ENCODE measurements at places on chromosomes 11 and 22.

- DNase-seq, result peak; percentile 62
Measured at GRCh38 chr11:106276859-106277436, 199.5 kb downstream of the AASDHPPT start.

- DNase-seq, result peak; percentile 52
Measured at GRCh38 chr11:68798221-68798813, 43.4 kb downstream of the CPT1A start.

GRCh38 chr11:110184456-110184855, 91.3 kb downstream of the ZC3H12C start:
- DNase-seq, result no peak

GRCh38 chr11:44849424-44849823, 101.3 kb downstream of the TP53I11 start:
- no peak for DNase-seq

GRCh38 chr22:30371981-30372380, 15.2 kb downstream of the CCDC157 start:
- no peak for DNase-seq

GRCh38 chr11:63673579-63673978, 2.4 kb upstream of the ATL3 start:
- DNase-seq, result peak; percentile 47

DNA sequence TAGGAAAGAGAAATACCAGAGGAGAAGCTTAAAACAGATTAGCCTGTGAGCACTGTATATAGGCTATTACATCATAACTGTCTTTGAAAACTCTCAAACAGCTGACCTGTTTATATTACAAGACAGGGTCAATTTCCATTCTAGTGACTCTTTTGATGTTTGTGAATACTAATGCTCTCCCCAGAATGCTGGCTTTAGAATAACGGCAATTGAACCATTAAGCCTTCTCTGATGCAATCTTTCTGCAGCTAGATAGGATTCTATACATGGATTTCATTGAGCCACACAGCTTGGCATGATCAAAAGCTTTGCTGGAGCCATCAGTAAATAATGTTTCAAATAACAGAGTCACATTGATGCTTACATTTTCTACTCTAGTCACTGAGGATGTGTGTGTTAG, 122.7 kb upstream of the FAT3 start:
- no peak for DNase-seq

DNA sequence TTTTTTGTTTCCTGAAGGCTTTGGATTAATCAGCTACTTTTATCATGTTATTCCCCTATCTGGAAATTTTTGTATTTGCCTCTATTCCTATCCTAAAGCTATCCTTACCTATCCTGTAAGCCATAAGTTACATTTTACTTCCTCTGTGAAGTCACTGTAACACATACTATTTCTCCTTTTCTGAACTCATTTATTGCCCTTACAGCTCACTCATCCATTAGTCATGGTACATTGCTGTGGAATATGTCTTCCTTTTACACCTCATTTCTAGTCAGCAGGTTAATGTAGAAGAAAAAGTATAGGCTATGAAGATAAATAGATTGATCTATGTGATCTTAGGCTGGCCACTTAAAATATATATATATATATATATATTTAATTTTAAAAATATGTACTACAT, 28.0 kb downstream of the SWAP70 start:
- peak; percentile 68 for DNase-seq

GRCh38 chr11:81897639-81898038, 836.0 kb downstream of the FAM181B start:
- DNase-seq, result no peak

- DNase-seq, result no peak
Measured at GRCh38 chr11:108154591-108154990, 33.2 kb downstream of the ACAT1 start.

GRCh38 chr22:47195484-47196165, 433.2 kb downstream of the TBC1D22A start:
- DNase-seq, result peak; percentile 26

DNA sequence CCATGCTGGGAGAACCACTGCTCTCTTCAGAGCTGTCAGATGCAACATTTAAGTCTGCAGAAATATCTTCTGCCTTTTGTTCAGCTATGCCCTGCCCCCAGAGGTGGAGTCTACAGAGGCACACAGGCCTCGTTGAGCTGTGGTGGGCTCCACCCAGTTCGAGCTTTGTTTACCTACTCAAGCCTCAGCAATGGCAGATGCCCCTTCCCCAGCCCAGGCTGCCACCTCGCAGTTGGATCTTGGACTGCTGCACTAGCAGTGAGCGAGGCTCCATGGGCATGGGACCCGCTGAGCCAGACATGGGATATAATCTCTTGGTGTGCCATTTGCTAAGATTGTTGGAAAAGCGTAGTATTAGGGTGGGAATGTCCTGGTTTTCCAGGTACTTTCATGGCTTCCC, 229.1 kb upstream of the C11orf87 start:
- no peak for DNase-seq

GRCh38 chr22:36469094-36469710, 12.2 kb downstream of the TXN2 start:
- no peak for DNase-seq

- peak; percentile 13 for DNase-seq
Measured at GRCh38 chr11:11979488-11980117, 28.8 kb downstream of the DKK3 start.

DNA sequence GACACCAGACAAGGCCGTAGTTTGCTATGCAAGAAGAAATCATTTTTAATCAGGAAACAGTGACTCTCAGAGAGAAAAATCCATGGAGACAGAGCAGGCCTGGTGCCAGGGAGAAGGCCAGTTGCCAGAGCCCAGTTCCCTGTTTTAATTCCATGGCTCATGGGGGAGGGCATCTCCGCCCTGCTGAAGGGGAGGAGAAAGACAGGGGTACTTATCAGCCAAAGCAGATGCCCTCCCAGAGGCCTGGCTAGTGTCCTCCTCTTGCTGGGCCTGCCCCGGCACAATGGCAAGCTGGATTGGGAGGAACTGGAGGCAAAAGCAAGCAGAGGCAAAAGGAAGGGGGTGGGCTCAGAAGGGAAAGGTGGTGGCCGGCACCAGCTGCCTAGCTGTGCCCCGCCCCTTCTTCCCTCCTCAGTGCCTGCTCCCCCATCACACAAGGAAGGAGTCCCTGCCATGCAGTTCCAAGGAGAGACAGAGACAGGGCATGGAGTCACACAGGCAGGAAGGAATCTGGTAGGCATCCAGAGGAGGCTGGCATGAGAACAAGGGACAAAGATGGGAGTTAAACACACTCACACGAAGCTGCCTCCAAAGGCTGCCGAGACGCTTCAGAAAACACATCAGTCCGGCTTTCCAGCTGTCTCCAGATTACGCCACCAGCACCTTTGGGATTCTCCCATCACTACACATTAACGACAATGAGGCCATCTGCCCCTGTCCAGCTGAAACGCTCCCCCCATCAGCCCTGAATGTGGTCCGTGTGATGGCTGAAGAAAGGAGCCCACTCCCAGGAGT, 591.8 kb downstream of the BUD13 start:
- DNase-seq, result no peak

- no peak for DNase-seq
Measured at GRCh38 chr11:97754976-97755375, 1265.8 kb upstream of the CNTN5 start.

- no peak for DNase-seq
Measured at GRCh38 chr11:128819198-128819597, 47.9 kb downstream of the KCNJ1 start.

DNA sequence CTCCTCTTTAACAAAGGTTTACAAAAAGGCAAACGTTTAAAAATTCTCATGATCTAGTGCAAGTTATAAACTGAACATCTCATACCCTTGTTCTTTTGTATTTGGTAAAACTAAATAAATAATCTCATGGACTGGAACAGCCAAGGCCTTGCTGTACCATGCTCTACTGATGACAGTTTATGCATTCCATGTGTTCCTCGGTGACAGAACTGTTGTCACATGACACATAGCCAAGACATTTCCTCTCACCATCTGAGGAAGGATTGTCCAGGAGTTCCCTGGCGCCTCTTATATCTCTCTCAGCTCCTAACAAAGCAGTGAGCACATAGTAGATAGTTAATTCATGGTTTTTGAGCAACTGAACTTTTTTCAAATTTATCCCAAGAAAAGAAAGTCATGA, 12.6 kb downstream of the CCDC83 start:
- no peak for DNase-seq

DNA sequence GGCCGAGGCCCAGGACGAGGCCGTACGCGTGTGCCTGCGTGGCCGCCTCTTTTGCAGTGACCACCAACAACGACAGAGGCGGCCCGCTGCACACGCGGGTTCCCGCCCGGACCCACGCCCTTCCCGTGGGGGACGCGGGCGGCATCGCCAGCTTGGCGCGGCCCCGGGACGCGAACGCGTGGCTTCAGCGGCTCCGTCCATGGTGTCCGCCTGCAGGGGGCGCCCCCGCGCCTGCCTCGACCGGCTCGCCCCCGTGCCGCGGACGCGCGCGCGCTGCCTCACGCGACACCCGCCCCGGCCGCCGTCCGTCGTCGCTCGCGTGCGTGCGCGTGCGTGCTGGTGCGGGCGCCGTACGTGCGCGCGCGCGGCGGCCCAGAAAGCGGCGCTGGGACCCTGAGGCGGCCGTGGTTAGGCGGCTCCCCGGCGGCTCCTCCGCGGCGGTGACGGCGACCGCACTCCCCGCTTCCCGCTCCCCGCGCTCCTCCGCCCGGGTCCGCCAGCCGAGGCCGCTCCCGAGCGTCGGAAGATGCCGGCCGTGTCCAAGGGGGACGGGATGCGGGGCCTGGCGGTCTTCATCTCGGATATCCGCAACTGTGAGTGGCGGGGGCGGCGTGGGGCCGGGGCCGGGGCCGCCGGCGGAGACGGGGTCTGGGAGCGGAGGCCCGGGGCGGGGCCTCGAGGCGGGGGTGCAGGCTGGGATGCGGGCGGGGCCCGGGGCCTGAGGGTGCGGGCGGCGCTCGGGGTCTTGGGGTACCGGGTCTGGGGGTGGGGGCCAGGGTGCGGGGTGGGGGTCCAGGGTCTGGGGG, at the start of gene AP2A2:
TSS of gene AP2A2 (plus strand) at position 375 of the 806 bp plus-strand sequence. CDS start at position 527, 152 bp downstream.
- DNase-seq, result peak; percentile 90
